CD14-positive monocyte (primary cell): ENCODE measurements at places on chromosomes 1 and 21. TPM values are rescaled to one million over a fixed set of nuclear protein-coding genes. Genes with fewer than 3 reads are reported as not detected.

DNA sequence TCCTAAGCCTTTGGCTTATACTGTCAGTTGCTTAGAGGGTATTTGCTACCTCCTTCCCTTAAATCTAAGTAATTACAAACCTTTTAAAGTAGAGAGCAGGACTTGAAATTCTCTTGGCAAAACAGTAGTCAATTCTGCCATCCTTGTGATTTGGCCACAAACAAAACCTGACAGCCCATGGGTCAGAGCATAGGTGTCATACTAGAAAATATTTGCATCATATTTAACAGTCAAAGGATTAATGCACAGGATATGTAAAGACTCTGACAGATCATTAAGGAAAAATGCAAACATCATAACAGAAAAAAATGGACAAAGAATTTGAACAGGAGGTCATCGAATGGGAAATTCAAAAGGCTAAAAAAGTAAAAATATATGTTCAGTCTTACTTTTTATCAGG, 50.5 kb downstream of the ZFYVE9 start:
- H3K4me3 ChIP-seq: no peak overlapping the region
- H3K36me3 ChIP-seq: no peaks in the 10 kb centered on the region
- H3K27me3 ChIP-seq: peaks cover 2% of the 10 kb centered on the region
- H3K4me1 ChIP-seq: no peaks in the 10 kb centered on the region

GRCh38 chr1:107546576-107546975, 405.7 kb downstream of the NTNG1 start:
- no peaks in the 10 kb centered on the region for H3K4me1 ChIP-seq
- no peak for DNase-seq
- no peak overlapping the region for H3K4me3 ChIP-seq
- no peaks in the 10 kb centered on the region for H3K36me3 ChIP-seq
- H3K27ac ChIP-seq: no peak overlapping the region
- no peaks in the 10 kb centered on the region for H3K27me3 ChIP-seq

DNA sequence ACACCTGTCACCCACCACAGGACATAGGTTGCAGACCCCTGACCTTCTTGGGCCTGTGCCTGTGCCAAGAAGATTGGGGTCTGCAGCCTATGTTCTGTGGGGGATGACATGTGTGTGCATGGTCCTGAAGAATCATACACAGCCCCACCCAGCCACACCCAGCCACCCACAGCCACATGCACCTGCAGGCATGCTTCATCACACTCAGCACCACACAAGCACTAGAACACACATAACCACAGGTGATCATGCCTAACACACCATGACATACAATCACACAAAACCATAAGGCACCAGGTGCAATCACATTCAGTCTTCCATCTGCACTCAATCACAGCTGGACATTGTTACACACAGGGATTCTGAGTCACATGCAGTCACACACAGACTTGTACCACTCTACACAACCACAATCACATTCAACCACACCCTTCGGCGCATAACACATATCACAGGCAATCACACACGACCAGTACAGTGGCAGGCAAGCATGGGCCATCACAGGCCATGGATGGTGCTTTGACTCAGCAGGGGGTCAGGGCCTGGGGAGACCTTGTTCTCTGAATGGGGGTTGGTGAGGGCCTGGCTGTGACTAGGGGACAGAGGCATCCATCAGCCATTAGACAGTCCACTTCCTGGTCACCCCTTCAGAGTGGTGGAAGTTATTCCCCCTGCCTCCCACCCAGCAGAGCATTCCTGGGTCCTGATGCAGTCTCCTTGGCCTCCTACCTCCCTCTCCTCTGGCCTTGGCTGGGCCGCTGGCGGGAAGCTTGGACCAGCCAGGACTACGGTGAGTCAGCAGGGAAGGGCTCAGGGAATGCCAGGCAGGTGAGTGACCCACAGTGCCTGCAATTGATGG, 44.3 kb upstream of the EPS8L3 start:
- no peak overlapping the region for H3K27ac ChIP-seq
- H3K4me3 ChIP-seq: no peak overlapping the region
- no peaks in the 10 kb centered on the region for H3K27me3 ChIP-seq
- H3K36me3 ChIP-seq: no peaks in the 10 kb centered on the region
- peaks cover 7% of the 10 kb centered on the region for H3K4me1 ChIP-seq

- no peak overlapping the region for H3K27ac ChIP-seq
- H3K4me1 ChIP-seq: peaks cover 12% of the 10 kb centered on the region
- no peaks in the 10 kb centered on the region for H3K36me3 ChIP-seq
- no peak overlapping the region for H3K4me3 ChIP-seq
- no peak for DNase-seq
Observed at GRCh38 chr1:181076852-181077251, 11.6 kb upstream of the IER5 start.

GRCh38 chr1:218351391-218352074, 6.4 kb downstream of the TGFB2 start:
- peak overlapping the region; percentile 79 for H3K27ac ChIP-seq
- no peaks in the 10 kb centered on the region for H3K36me3 ChIP-seq
- peaks cover 33% of the 10 kb centered on the region for H3K27me3 ChIP-seq

DNA sequence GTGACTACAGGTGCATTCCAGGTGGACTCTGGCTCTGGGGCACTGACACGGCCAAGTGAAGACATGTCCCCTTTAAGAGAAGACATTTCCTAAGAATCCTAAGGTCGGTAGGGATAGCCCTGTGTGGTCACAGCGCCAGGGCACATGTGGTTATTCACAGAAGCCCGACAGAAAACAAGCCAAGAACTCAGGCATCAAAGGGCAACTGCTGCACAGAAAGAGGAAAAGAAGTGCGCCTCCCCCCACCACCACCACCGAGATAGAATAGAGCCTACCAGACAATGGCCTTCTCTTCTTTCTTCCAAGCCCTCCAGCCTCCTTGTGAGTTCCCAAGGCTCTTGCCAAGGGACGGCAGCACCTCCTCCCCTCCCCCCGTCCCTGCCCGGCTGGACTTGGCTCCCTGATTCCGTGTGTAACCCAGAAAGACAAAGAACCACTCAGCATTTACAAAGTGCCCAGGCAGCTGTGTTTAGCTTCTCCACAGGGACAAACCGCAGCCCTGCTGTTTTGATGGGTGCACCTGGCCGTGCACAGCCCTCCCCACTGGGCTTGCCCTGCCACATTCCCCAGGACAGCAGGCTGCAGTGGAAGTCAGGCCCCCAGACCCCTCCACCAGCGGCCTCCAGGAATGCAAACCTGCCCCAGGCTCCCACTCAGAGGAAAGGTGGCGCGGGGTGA, 30.2 kb downstream of the TMPRSS2 start:
- no peak overlapping the region for H3K4me3 ChIP-seq
- no peak for DNase-seq
- no peak overlapping the region for H3K27ac ChIP-seq
- no peaks in the 10 kb centered on the region for H3K36me3 ChIP-seq

GRCh38 chr1:99766378-99766800, at the start of gene FRRS1:
Gene FRRS1 (minus strand): TSS chr1:99766635. CDS start chr1:99748768, 17,867 bp downstream.
- peaks cover 12% of the 10 kb centered on the region for H3K4me1 ChIP-seq
- H3K36me3 ChIP-seq: no peaks in the 10 kb centered on the region
- peak within 1 kb of the TSS; percentile 79 for H3K27ac ChIP-seq
- DNase-seq: peak; percentile 69

DNA sequence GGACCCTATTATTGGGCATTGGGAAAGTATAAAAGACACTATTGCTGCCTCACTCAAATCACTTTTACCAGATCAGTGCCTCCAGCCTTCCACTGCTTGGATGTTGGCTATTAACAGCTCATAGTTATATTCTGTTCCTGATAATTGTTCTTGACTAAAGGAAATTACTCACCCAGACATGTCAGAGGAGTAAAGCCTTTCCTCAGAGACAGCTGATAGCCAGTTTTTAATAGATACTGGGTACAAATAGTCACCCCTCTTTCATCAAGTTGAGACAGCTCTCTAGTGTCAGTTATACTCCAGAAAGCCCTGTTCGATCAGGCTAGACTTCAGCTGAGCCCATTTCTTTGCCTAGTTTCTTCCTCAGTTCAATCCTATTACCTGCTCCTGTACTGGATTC, 876.1 kb upstream of the B3GALT2 start:
- DNase-seq: no peak
- H3K4me3 ChIP-seq: no peak overlapping the region
- no peak overlapping the region for H3K27ac ChIP-seq
- H3K36me3 ChIP-seq: no peaks in the 10 kb centered on the region
- H3K27me3 ChIP-seq: no peaks in the 10 kb centered on the region

DNA sequence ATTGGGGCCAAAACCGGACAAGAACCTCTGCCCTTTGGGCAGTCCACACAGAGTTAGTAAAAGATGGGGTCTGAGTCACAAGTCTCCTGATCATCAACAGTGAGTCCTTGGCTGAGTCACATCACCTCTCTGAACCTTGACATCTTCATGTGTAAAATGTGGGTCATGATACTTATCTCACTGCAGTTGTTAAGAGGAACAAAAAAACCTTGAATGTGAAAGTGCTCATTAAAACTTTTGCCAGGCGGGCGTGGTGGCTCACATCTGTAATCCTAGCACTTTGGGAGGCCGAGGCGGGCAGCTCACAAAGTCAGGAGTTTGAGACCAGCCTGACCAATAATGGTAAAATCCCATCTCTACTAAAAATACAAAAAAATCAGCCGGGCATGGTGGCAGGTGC, 15.7 kb downstream of the S100A16 start:
- no peak overlapping the region for H3K4me3 ChIP-seq
- H3K27ac ChIP-seq: no peak overlapping the region
- peak; percentile 81 for DNase-seq
- no peaks in the 10 kb centered on the region for H3K36me3 ChIP-seq
- H3K4me1 ChIP-seq: peaks cover 24% of the 10 kb centered on the region

DNA sequence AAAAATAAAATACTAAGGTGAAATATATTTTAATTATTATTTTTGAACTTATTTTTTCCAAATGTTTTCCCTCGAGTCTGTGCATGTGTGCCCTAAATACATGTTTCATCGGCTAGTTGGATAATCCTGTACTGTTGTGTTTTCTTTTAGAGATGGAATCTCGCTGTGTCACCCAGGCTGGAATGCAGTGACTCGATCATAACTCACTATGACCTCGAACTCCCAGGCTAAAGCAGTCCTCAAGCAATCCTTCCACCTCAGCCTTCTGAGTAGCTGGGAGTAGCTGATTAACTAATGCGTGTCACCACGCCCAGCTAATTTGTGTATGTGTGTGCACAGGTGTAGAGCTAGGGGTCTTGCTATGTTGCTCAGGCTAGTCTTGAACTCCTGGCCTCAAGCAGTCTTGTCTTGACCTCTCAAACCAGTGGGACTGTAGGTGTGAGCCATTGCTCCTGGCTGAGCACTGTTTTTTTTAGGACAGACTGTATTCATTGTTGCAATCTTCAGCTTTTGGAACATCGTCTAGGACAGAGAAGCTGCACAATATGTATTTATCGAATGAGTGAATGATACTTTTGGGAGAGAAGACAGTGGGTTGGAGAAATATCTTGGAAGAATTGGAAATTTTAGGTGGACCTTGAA, 4.8 kb upstream of the TMCO1 start:
- H3K27ac ChIP-seq: no peak overlapping the region
- no peak for DNase-seq
- no peaks in the 10 kb centered on the region for H3K27me3 ChIP-seq
- peaks cover 4% of the 10 kb centered on the region for H3K36me3 ChIP-seq
- H3K4me1 ChIP-seq: peaks cover 7% of the 10 kb centered on the region

DNA sequence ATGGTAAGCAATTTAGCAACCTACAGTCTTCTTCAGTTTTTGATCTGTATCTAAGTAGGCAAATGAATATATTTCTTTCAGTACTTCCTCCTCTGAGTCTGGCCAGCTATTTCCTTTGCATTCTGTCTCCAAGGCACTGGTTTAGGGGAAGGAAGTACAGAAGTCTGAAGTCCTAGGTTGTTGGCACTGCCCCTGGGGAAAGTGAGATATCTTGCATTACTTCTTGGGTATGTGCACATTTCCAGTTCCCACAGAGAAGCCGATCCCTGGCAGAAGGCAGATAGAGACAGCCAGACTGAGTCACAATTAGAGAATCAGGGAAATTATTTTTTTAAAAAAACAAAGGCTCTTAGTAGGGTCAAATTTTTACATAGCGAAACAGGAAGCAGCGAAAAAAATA, 98.8 kb downstream of the RASAL2 start:
- H3K36me3 ChIP-seq: no peaks in the 10 kb centered on the region
- peak overlapping the region; percentile 67 for H3K27ac ChIP-seq
- DNase-seq: peak; percentile 66
- H3K27me3 ChIP-seq: no peaks in the 10 kb centered on the region
- peak overlapping the region; percentile 70 for H3K4me3 ChIP-seq

- H3K4me3 ChIP-seq: no peak overlapping the region
- H3K27ac ChIP-seq: no peak overlapping the region
- no peaks in the 10 kb centered on the region for H3K4me1 ChIP-seq
- no peaks in the 10 kb centered on the region for H3K27me3 ChIP-seq
Observed at GRCh38 chr1:158078569-158079080, 85.2 kb downstream of the KIRREL1 start.

DNA sequence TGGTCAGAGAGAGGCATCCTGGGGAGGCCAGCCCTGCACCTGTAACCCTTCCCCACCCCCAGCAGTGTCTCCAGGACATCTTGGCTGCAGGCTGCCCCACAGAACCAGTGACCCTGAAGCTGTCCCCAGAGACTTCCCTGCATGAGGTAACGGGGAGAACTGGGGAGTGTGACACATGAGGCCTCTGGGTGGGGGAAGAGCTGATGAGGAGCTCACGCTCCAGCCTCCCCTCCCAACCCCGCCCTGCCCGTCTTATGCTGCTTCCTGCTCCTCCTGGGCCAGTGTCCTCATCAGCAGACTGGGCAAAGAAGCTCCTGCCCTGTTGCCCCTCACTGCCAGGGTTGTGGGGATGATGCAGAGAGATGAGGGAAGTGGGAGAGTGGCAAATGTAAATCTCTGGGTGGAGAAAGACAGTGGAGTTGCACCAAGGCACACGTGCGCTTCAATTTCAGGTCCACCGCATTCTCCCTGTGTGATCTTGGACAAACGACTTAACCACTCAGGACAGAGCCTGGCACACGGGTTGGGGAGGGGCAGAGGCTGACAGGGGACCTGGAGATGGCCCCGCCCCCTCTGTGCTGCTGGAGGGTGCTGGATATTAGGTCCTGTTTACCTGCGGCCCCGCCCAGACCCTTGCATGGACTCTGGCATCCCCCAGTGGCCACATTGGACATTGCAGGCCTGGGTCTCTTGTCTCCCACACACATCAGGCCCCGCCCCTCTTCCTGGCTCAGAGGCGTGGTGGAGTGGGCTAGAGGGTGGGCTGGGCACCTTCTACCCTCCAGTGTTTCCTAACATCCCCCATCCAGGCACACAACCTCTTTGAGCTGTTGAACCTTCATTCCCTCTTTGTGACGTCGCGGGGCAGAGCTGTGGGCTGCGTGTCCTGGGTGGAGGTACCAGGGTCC, 12.3 kb downstream of the CLCNKB start:
- no peaks in the 10 kb centered on the region for H3K27me3 ChIP-seq

- DNase-seq: no peak
- H3K4me1 ChIP-seq: peaks cover 8% of the 10 kb centered on the region
- H3K4me3 ChIP-seq: no peak overlapping the region
- H3K36me3 ChIP-seq: peaks cover 5% of the 10 kb centered on the region
- H3K27me3 ChIP-seq: no peaks in the 10 kb centered on the region
- no peak overlapping the region for H3K27ac ChIP-seq
Observed at GRCh38 chr21:34553151-34553952, 41.3 kb upstream of the KCNE1 start.

Gene TNFAIP8L2
- 104 TPM for polyA plus RNA-seq

Gene PTPN14
- polyA plus RNA-seq: not detected in 2 replicates

Gene NGF
- not detected in 2 replicates for polyA plus RNA-seq

Gene ELF3
- polyA plus RNA-seq: not detected

Gene RAD54L
- not detected for polyA plus RNA-seq

Gene FAM167B
- polyA plus RNA-seq: not detected

Gene ERICH3
- polyA plus RNA-seq: not detected

Gene VWA5B1
- not detected for polyA plus RNA-seq

Gene ACTN2
- not detected for polyA plus RNA-seq

Gene NAV1
- polyA plus RNA-seq: 1.1 and 1.4 TPM in 2 replicates

Gene HORMAD1
- 0.48 TPM for polyA plus RNA-seq

Gene SV2A
- 0.17 TPM for polyA plus RNA-seq

Gene SLC44A5
- polyA plus RNA-seq: not detected
